ENCODE measurements at places on chromosomes 7 and 10.

DNA sequence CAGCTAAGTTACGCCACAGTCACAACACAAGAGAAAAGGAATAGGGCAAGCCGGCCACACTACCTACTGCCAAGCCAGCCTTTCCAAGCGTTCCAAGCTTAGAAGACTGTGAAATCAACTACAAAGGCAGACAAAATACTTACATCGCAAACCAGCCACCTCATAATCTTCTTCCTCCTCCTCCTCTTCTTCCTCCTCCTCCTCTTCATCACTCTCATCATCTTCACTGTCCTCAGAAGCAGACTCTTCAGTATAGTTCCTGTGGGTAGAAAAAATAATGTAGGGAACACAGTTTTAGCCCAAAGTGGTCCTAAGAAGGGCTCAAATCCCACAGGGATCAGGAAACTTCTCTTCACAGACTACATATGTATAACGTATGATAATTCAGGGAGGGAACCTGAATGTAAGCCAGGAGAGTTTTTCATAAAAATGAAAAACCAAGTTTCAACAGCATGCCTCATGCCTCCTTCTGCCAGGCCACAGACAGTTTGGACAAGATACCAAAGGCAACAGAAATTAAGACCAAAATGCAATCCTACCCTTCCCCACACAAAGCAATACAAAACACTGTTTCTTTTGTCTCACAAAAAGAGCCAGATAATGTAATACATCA, 13.6 kb downstream of the FZD9 start:
- no peak for DNase-seq

DNA sequence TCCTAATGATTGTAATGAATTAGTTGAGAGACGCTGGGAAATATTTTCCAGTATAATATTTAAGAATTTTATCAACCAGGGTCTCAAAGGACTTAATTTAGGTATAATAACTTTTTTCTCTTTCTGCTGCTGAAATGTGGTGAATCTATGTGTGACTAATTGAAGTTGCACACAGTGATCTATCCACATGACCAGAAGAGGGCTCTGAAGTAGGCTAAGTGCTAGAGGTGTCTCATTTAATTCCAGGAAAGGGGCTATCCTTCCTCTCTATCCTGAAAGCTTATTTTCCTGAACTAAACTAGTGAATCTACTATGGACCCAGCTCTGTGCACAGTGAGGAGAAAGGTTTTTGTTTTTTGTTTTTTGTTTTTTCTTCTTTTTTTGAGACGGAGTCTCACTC, 294.4 kb upstream of the MYO3A start:
- no peak for DNase-seq

- DNase-seq: no peak
Measured at GRCh38 chr10:20879136-20879535, 18.0 kb downstream of the NEBL start.

GRCh38 chr7:55113760-55114540, 95.1 kb downstream of the EGFR start:
- no peak for DNase-seq

All from lung (tissue), 17 donors.